ENCODE measurements at places on chromosomes 16 and 17.
A peak's percentile ranks its signal among the peaks of the same experiment; 100 is the strongest.

DNA sequence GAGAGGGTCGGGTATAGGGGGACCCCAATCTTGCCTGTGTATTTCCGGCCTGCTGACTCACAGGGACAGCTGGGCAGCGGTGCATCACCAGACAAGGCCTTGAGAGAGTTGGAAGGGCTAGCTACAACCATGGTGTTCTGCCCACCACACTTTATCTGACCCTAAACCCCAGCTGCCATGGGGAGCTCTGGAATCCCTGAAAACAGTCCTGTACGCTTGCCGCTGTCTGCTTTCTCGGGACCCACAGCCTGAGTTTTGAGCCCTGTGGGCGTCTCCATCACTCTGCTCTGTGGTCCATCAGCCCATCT, 100.4 kb upstream of the GSE1 start:
- no peak for DNase-seq

DNA sequence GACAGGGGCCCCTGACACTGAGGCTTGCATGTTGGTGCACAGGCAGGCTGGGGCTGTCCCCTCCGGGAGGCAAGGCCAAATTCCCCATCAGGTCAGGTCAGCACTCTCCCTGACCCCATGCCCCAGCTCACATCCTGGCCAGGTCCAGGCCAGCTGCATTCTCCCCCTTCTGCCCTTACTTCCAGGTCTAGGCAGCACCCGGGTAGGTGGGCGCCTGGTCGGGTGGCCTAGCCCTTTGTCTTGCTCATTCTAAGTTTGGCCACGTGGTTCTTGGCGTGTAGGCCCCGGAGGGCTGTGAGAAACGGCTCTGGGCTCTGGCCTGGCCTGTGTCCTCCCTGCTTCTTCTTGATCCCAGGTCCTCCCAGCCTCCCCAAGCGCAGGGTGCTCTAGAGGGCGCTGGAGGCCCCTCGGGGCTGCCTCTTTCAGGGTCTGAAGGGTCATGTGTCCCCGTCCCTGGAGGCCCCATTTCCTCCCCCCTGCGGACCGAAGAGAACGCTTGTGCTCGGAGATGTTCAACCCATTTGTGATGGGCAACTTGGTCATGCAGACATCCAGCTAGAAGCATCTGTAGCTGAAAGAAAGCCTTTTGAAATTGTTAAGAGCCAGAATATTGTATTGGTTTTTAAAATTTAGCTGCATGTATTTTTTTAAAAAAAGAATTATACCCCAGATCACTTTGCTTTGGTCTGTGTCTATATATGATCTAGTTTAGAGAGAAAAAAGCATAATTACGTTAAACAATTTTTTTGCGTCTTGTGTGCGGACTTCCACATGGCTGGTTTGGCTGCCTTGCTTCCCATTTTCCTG, 6.7 kb downstream of the BAHCC1 start:
- DNase-seq: no peak

- peak; percentile 39 for DNase-seq
Measured at GRCh38 chr17:12637015-12637414, 28.7 kb upstream of the MYOCD start.

DNA sequence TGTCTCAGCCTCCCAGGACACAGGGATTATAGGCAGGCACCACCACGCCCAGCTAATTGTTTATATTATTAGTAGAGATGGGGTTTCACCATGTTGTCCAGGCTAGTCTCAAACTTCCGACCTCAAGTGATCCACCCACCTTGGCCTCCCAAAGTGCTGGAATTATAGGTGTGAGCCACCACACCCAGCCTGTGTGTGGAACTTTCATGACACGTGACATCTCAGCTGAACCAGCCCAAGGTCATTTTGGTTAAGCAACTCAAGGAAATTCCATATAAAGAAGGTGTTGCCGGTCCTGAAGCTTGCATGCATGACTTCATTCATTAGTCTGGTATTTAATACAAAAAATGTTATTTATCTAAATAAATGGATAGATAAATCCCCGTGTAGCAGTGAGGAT, 145.5 kb downstream of the AXIN2 start:
- no peak for DNase-seq

GRCh38 chr17:7809086-7809790, 24.8 kb upstream of the KDM6B start:
- DNase-seq: no peak

DNA sequence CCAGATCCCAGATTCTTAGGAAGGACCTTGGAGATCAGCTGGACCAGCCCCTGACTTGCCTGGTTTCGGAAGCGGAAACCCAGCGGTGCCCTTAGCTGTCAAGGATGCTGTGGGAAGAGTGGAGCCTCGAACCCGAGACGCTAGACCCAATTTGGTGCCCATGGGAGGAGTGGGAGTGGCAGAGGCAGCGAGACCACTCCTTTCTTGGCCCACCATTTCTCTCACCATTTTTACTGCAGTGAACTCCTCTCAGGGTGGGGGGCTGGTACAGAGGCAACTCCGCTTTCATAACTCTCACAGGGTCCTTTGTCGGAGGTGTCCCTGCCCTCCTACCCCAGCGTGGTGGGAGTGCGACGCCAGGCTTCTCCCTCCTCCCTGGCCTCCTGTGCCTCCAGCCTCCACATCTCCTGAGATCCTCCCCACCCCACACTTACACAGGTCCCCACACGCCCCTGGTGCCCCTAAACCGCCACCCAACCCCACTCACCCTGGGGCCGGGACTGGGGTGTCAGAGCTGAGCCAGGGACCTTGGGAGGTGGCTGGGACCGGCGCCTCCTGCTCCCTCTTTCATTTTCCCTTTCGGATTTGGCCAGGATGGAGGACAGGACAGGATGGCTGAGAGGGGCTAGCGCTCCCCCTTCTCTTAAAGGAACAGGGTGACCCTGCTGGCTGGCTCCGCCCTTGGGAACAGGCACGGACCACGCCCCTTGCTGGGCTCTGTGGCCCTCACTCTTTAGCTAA, at the start of gene GJD3:
Gene GJD3, minus strand, starts transcription at position 617 of the 741 bp plus-strand sequence. CDS start 922 bp downstream, outside the sequence.
- no peak for DNase-seq

GRCh38 chr16:17930280-17930679, 406.3 kb downstream of the NPIPA8 start:
- no peak for DNase-seq

GRCh38 chr16:85048921-85049562, 21.4 kb downstream of the KIAA0513 start:
- DNase-seq: no peak

GRCh38 chr16:89297910-89298545, 80.5 kb downstream of the ZNF778 start:
- no peak for DNase-seq

GRCh38 chr17:8359769-8360168, 16.7 kb downstream of the KRABD2 start:
- no peak for DNase-seq

- DNase-seq: no peak
Measured at GRCh38 chr17:9279893-9280292, 258.6 kb downstream of the NTN1 start.

DNA sequence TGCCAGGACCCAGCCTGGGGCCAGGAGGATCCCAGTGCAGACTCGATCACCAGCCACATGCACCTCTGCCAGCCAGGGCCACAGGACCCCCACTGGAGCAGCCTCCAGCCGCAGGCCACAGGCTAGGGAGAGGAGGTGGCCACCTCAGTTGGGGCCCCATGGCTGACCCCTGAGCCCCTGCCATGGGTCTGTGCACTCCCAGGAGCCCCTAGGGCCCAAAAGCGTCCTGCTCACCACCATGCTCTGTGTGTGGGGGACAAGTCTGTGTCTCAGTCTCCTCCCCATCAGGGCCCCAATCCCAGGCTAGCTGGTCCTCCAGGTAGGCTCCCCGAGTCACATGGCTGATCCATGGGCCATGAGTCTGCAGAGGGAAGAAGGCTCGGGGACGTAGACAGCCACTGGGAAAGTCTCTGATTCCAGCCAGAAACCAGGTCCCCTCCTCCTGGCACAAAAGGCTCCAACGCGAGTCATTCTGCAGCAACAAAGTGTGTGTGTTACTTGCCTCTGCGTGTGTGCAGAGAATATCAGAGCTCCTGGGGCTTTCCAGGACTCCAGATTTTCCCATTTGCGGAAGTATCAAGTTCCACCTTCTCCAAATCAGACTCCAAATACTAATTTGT, 6.1 kb upstream of the PRSS8 start:
- peak; percentile 43 for DNase-seq

DNA sequence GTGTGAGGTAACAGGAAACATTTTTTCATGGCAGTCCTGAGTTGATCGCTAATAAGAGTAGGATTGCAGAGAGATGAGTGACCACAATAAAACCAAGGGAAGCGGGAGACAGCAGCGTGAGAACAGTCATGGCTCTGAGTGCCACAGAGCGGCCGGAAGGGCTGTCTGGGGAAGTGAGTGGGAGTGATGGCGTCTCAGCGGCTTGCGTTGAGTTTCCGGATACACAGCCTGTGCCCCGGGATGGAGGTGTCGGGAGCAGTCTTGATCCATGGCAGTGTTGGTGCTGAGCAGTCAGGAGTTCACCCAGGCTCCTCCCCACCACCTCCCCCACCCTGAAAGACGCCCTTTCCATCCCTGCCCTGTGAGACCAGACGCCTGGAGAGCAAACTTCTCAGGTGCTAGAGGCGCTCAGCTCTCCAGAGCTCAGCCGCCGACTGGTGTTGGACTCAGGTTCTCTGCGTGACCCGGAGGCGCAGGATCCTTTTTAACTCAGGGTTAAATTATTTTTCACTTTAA, 59.8 kb downstream of the BANP start:
- DNase-seq: no peak

DNA sequence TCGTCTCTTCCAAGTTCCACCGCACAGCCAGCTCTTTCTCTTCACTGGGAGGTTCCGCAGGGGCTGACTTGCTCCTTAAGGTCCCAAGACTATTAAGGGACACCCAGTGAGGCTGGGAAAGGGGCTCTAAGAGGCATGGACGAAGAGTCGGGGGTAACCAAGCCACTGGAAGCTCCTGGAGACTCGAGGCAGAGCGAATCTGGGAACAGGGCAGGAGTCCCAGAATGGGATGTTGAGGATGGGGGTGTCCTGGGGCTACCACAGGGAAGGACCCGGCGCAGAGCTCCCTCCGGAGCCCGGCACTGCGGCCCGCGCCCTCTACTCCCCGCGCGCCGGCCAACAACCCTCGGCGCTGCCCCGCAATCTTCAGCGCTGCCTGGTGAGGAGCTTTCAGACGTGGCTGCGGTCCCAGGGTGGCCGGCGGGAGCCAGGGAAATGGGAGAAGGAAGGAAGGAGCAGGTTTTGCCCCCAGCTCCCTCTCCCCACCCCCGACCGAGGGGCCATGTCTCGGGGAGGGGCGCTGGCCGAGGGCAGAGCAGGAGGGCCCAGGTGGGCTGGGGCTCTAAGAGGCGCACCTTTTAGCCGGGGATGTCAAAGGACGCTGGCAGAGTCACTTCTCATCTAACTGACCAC, 581 bp downstream of the CHST5 start:
- DNase-seq: no peak

GRCh38 chr17:41647940-41648410, 23.6 kb upstream of the KRT17 start:
- peak; percentile 98 for DNase-seq

GRCh38 chr17:16419929-16420271, 4.5 kb downstream of the TRPV2 start:
- DNase-seq: peak; percentile 19

- DNase-seq: no peak
Measured at GRCh38 chr17:58338454-58338840, 9.9 kb upstream of the TSPOAP1 start.

GRCh38 chr16:20611350-20611902, 35.3 kb upstream of the ACSM2B start:
- no peak for DNase-seq

GRCh38 chr16:53216798-53217197, 162.0 kb downstream of the CHD9 start:
- no peak for DNase-seq

- no peak for DNase-seq
Measured at GRCh38 chr16:53817812-53818550, 114.0 kb downstream of the FTO start.

- DNase-seq: no peak
Measured at GRCh38 chr16:89197633-89198416, 2.5 kb downstream of the SLC22A31 start.

GRCh38 chr17:72303787-72304733, 183.2 kb downstream of the SOX9 start:
- DNase-seq: no peak

DNA sequence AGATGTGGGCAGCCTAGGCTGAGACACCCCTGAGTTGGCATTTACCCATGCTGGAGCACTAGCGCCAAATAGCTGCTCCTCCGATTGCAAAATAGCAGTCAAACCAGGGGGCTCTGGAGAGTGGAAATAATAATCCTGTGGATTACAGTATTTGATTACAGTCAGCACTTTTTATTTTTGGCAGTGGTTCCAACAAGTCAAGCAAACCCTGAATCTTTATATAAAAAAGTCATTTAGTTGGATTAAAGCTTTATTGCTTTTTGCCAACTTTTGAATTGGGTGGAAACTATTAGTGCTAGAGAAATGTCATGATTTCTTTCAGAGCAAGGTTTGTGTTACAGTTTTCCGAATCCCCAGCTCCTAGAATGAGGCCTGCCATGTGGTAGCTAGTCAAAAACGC, 99.3 kb upstream of the FAM20A start:
- no peak for DNase-seq

- DNase-seq: no peak
Measured at GRCh38 chr17:27475070-27475673, 18.9 kb downstream of the KSR1 start.

- DNase-seq: no peak
Measured at GRCh38 chr16:49833796-49834530, 21.9 kb downstream of the ZNF423 start.

DNA sequence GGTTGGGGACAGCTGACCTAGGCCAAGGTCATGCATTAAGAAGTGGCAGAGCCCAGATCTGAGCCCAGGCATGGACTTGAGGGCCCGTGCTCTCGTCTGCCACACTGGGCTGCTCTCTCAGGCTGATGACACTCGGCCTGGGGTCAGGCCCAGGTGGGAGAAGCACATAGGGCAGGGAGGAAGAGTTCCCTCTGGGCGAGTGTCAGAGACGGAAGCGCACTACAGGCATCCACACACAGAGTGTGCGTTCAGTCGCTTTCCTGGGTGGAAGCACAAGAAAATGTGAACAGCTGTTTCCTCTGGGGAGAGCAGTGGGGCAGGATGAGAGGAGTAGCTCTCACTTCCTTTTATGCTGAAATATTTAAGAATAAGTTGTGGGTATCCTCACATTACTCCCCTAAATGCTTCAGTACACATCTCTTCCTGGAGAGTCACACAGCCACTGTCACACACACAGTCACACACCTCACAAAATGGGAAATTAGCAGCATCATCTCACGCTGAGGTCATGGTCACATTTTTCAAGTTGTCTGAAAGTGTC, 59.7 kb downstream of the B9D1 start:
- no peak for DNase-seq

DNA sequence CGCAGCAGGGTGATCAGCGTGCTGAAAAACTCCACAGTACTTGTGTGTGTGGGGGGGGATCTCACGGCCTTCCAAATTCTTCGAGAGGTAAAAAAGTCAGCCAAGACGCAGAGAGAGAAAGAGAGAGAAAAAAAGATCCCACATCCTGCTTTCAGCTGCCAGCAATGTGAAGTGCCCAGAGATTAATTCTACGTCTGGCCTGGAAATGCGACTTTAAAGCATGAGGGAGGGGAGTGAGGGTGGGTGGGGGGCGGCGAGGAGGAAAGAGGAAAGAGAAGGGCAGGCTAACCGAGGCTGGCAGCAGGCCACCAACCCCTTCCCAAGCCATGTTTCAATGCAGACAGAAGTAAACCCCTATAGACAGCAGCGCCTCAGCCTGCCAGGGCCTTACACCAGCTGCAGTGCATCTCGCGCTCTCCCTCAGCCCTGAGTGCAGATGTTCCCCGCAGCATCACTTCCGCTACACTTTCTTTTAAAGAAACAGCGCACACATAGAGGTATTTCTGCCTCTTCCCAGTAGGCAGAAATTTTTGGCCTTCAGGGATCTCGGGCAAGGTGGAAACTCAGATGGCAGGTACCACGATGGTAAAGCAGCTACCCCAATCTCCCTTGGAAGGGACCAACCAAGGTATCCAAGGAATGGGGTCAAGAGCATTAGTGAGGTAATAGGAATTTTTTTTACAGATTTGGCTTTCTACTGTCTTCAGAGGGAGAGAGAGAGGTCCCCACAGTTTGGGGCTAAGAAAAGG, 87.8 kb downstream of the SMG6 start:
- DNase-seq: no peak
